Fibroblast of villous mesenchyme (primary cell): ENCODE measurements at places on chromosomes 11 and 22. TPM values are rescaled to one million over a fixed set of nuclear protein-coding genes. Genes with fewer than 3 reads are reported as not detected.

The APLNR gene
- not detected in 2 replicates for total RNA-seq

The OR6T1 gene
- total RNA-seq, result not detected in 2 replicates

The MCHR1 gene
- total RNA-seq, result 0.32 and 0.43 TPM in 2 replicates

The MMP27 gene
- total RNA-seq, result 0.97 TPM in 1 of 2 replicates, not detected in the other

The SLC22A25 gene
- total RNA-seq, result not detected in 2 replicates

The CARD10 gene
- total RNA-seq, result 3.0 and 3.5 TPM in 2 replicates

The SCGB1A1 gene
- not detected in 2 replicates for total RNA-seq

The PRDM11 gene
- 4.2 and 6.5 TPM in 2 replicates for total RNA-seq

The RFPL1 gene
- total RNA-seq, result not detected in 2 replicates

The PANX3 gene
- under 0.01 TPM in 1 of 2 replicates, not detected in the other for total RNA-seq

The PLEKHB1 gene
- total RNA-seq, result under 0.01 TPM in 1 of 2 replicates, not detected in the other

The WBP2NL gene
- 0.32 and 0.43 TPM in 2 replicates for total RNA-seq

DNA sequence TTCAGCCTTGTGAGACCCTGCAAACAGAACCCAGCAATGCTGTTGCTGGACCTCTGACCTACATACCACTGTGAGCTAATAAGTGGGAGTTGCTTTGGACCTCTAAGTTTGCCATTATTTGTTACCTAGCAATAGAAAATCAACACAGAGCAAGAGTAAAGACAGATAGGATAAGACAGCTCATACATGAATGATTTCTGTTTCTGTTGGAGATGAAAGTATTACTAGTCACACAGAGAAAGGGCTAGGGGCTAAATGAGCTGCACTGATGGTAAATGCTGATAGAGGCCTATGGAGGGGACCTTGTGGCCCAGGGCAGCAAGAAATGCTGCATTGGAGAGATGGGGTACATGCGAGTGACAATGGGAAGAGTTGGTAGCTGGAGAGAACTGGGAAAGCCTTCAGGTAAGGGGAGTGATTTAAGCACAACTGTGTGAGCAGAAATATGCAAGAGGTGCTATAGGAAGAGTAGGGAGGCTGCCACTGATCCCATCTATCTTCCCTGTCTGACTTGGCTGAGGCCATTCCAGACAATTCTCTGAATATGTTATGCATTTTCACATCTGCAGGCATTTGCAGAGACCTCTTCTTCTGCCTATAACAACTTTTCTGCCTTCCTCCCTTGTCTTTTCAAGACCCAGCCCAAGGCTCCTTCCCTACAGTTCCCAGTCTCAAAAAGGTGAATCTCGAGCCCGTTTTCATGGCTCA is 46.1 kb upstream of the SYN3 start:
- no peak for DNase-seq

DNA sequence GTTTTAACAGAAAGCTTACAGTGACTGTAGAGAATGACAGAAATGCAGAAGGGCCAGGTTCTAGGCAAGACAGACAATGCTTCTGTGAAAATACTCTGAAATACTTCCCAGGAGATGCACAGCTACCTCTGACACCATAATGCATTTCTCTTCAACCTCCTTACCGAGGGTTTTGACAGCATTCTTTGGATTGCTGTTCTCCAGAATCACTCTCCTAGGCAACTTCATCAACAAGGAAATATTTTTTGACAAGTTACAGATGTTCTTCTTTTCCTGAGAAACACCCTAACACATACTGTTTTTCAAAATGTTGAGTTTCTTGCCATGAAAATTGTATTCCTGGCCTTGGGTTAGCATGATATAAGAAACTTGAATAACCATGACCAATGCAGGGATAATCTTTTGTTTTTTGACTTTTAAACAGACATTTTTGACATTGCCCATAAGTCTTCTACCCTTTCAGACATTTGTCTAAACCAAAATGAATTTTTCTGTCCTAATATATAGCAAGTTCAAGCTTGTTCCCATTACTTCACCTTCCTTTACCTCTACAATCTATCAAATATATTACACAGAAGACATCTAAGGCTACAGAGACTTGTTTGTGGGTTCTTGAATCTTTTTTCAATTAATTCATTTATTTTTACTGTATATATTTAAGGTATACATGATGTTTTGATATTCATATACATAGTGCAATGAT is 108.1 kb downstream of the CCDC34 start:
- peak; percentile 7 for DNase-seq

GRCh38 chr11:68335683-68336082 is 23.3 kb downstream of the LRP5 start:
- DNase-seq, result no peak

DNA sequence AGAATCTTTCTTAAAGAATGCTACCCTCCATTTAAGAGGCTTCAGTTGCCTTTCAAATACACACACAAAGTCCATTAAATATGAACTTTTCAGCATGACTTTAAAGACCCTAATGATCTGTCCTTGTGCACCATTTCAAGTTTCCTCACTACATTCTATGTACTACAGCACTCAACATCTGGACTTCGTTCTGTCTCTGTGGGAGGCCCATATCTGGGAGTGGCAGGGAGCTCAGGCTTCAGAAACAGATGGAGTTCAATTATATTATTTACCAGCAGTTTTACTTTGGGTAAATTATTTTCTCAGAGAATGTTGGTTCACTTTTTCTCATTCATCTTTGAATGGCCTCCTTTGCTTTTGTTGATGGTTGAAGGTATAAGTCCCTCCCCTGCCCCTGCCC is 67.4 kb downstream of the ANO3 start:
- no peak for DNase-seq

DNA sequence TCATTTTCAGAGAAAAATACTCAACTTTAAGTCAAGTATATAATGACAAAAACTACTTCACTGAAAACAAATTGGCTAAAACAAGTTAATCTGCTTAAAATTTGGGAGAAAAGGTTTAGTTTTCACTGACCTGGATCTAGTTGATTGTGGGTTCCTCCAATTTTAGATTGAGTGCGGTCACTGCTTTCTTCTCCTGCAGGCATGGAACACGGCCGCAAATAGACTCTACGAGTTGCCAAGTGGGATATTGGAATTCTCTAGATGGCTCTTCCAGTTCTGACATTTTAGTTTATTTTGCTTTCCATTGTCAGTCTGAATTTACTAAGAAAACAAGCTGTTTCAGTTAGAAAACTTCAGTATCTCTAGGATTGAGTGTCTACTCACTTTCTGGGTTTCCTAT is 12.3 kb downstream of the OR4C5 start:
- no peak for DNase-seq

DNA sequence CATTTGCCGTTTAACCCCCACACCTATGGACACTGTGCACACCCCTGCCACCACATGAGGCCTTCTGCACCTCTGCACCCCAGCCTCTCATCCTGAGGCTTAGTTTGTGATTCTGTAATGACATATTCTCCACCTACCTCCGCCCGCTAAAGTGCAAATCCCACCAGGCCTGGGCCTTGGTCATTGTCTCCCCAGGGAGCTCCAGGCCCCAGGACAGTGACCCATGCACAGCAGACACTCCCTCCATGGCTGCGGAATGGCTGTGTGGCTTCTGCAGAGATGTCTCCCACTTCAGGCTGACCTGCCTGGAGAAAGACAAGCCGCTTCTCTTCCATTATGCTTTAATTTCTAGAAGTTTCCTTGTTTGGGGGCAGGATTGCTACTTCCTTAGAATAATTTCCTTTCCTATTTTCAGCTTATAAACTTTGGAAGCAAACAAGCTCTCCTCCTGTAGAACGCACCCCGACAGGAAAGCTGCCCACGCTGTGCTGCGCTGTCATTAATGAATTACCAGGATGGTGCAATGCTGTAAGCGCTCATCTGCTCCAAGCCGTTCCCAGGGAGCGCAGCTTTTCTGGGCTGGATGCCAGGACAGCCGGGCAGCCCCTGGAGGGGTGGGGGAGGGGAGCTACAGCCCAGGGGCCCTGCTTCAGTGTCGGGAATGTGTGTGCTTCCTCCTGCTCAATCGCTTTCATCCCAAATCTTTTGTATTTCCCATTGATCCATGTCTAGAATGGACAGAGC is 618.0 kb downstream of the BRD1 start:
- no peak for DNase-seq

- DNase-seq, result peak; percentile 82
Observed at GRCh38 chr22:27581688-27582087, 219.9 kb downstream of the MN1 start.

DNA sequence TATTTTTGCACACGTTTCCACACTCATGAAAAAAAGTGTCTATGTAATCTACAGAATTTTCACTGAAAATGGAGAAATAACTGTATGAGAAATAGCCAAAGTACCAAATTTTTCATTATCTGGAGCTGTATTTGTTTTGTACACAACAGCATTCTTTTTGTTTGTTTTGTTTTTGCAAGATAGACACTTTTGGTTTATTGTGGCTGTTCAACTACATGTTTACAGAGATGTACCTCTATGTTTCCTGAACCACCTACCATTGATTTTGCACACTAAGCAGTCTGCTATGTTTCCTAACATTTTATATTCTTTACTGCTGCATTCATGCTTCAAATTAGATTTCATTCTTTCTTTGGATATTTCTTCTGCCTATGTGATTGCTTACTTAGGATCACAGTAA is 116.3 kb downstream of the ELP4 start:
- DNase-seq, result no peak

GRCh38 chr11:112087212-112087611 is 539 bp downstream of the SDHD start:
- DNase-seq, result no peak

DNA sequence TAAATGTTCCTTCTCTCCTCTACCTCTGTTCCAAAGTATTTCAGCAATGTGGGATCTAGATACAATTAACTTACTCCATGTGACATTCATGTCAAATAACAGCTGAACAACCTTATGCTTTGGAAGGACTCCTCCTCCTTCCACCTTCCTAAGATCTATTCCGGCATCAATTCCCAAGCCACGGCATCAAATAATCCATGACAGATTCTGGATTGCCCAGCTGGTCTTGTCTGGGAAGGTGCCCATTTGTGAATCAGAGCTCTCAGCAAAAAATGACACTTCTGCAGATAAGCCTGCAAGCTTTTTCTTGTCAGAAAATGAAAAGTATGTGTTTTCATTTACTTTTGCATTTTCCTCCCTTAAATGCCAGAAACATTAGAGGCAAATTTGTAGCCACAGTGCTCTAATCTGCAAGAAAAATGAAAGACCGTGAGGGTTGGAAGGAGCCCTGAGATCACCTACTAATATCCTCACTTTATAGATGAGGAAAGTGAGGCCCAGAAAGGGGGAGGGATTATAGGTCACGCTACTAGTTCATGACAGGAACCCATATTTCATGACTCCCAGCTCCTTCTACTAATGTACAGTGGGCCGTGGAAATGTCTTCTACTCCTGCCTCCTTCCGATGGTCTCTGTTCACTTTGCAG is 124.0 kb downstream of the ME3 start:
- peak; percentile 42 for DNase-seq

DNA sequence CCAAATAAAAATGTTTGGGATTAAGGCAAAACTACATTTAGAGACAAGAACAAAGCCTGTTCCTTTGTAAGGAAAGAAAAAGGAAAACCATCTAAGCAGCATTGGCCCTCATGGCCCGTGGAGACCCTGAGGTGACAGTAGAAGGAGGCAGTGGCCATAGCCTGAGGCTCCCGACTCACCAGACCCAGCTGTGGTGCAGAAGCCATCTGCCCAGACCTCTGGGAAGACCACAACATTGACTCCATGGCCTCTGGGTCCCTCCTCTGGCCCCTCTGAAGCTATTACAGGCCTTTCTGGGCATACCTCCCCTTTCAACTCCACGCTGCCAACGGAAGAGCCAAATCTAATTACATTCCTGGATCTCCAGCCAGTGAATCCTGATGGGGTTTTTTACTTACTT is 6.4 kb downstream of the PRAME start:
- peak; percentile 22 for DNase-seq

- DNase-seq, result no peak
Observed at GRCh38 chr11:119782739-119783072, 53.7 kb upstream of the NECTIN1 start.

DNA sequence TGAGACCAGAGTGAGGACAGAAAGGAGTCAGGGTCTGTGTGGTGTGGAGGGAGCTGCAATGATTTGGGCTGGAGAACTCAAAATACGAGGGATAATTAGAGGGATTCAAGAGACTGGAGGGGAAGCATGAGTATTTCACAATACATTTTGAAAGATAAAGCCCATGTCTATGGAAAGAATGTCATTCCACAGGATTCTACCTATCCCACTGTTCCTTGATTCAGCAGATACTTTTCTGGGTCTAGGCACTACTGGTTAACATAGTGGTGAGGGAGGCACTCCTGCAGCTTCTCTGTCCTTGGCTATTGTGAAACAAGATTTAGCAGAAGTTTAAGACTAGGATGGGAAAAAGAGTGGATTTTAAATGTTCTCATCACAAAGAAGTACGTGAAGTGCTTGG is 72.9 kb upstream of the RASSF10 start:
- no peak for DNase-seq

GRCh38 chr11:14414470-14415461 is 55.8 kb upstream of the RRAS2 start:
- DNase-seq, result peak; percentile 69
